Activated T-helper 1 cell treated with anti-CD3 and anti-CD28 coated beads, Interleukin-12 subunit alpha, Interleukin-12 subunit beta, Interleukin-2, Interleukin-4 antibody, amounts not matched to agents 30 ng/mL and 10 ng/mL and 1 ng/mL, durations not matched to agents 14 hours and 24 hours and 36 hours (primary cell): ENCODE measurements at places on chromosomes 12 and 14. TPM values are rescaled to one million over a fixed set of nuclear protein-coding genes. Genes with fewer than 3 reads are reported as not detected.

CARMIL3 gene
- total RNA-seq = 3.0 and 3.4 TPM in 2 replicates

EMC9 gene
- total RNA-seq = 22.9 and 28.3 TPM in 2 replicates

GRCh38 chr12:2613326-2614073 is 181.3 kb upstream of the FKBP4 start:
- DNase-seq = no peak

CEP170B gene
- 9.8 and 10.7 TPM in 2 replicates for total RNA-seq

GRCh38 chr14:103867020-103867419 is 19.6 kb upstream of the PPP1R13B start:
- DNase-seq = no peak

GRCh38 chr12:54038871-54039414 is 6.1 kb downstream of the HOXC5 start:
- DNase-seq = no peak

FGF6 gene
- not detected in 2 replicates for total RNA-seq

GRCh38 chr14:22598099-22598895 is at the start of gene ABHD4:
Gene ABHD4 (plus strand): TSS chr14:22598300. CDS start chr14:22598307, 7 bp downstream.
- DNase-seq = peak; percentile 72

DNA sequence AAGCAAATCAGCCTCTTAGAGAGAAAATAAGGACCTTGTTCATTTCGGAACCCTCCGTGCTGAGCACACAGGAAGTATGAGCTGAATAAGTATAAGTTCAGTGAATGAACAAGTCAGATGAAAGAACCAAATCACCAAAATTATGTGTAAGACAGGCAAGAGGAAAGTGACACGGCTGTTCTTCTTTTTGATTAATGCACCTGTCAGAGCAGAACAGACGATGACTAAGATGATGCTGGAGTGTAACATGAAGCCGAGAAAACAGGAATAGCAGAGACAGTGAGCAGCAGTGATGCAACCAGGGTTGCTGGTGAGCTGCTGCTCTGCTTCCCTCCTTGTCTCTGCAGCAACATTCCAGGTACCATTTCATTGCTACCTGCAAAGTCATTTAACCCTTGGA is 861.1 kb downstream of the GALC start:
- no peak for DNase-seq
